ENCODE measurements at places on chromosomes 13 and 19. TPM values are rescaled to one million over a fixed set of nuclear protein-coding genes. Genes with fewer than 3 reads are reported as not detected.

ACTMAP gene
- 0.54 TPM for total RNA-seq

ZNF71 gene
- 9.3 TPM for total RNA-seq

- DNase-seq: no peak
Measured at GRCh38 chr19:6412447-6413091, 12.0 kb downstream of the KHSRP start.

DNA sequence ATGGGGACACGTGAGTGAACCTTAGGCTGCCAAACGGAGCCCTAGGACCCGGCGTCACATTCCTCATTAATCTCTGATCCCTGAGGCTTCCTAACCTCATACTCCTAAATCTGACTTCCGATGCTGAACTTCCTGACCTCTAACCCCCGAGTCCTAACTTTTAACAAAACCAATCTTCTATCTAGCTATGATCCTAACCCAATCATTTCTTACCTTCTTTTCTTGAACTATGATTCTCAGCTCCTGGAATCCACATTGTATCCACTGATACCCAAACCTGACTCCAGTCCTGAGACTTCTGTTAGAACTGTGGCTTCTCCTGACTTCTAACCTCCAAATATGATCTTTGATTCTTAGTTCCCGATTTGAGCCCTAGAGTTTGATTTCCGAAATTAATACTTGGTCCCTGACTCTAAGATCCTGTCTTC lies 447 bp downstream of the NFKBIB start:
- no peak for DNase-seq

- DNase-seq: no peak
Measured at GRCh38 chr19:888581-889385, 4.2 kb downstream of the MED16 start.

DNA sequence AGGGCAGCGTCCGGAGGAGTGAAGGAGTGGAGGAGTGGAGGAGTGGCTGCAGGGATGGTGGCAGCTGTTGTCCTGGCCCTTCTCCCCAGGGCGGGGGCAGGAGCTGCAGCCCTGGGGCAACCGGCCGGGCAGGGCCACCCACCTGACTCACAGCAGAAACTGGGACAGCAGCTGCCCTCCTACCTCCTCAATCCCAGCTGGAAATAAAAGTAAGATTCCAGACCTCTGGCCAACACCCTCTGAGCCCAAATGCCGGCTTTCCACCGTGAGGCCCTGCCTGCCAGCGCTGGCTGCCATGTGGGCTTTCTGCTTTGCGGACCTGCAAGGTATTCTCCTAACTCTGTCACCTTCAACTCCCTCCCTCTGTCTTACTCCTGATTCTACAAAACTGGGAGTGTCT lies 3.3 kb upstream of the CLPP start:
- DNase-seq: no peak

DNA sequence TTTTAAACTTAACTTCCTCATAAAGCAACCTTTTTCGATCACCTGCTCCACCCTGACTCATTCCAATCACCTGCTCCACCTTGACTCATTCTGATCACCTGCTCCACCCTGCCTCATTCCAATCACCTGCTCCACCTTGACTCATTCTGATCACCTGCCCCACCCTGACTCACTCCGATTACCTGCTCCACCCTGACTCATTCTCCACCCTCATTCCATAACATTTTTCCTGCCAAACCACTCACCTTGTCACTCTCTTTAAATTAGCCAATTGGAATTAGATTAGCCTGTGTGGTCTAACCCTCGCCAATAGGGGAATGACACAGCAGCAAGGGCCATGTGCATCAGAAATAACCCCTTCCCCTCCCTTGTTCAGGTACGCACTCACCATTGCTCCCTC lies 31.9 kb upstream of the ZNF83 start:
- DNase-seq: no peak

DNA sequence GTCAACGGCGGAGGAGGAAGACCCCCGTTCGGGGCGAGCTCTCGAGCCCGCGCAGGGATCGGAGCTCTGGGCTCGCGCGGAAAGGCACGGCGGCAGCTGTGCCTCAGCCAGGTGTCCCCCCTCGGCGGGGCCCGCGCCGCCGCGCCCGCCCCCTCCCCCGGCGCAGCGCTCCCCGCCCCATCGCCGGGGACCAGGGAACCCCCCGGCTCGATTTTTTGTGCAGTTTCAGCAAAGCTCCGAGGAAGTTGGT lies 110.0 kb downstream of the KCNRG start:
- DNase-seq: no peak

- no peak for DNase-seq
Measured at GRCh38 chr13:66926200-66926850, 303.8 kb downstream of the PCDH9 start.

STK24 gene
- total RNA-seq: 36.1 TPM

DNA sequence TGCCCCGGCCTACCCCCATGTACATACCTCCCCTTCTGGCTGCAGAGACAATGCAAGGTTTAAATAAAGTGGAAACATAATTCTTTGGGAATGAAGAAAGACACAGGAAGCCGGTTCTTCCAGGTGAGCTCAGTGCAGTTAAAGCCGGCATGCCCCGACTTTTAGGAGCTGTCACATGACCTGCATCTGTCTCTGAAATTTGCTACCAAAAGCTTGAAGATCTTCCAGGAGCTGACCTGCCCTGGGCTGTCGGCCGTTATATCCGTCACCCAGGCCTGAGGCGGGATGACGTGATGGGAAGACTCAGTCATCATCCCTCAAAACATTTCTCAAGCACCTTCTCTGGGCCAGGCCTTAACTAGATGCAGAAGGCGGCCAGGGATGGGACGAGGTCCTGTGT lies 10.3 kb downstream of the RAB8A start:
- DNase-seq: no peak

NCAN gene
- total RNA-seq: not detected

OR10H1 gene
- total RNA-seq: not detected

DNA sequence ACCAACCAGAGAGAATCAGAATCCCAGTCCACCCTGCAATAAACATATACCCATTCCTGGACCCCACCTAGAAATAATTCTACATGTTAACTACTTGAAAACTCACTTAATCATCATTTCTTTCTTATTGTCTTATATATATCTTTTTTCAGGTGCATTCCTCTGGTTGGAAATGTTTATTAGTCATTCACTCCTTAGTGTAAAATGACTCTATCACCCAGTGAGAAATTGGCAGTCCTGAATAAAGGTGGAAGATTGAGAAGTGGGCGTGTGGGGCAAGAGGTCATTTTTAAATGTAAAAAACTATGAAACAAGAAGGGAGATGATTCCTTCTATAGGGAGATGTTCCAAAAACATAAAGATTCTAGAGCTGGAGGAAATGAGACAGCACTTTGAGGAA lies 101.2 kb upstream of the MBNL2 start:
- DNase-seq: no peak

ADAMTSL5 gene
- 0.90 TPM for total RNA-seq
